Stimulated activated CD4-positive, alpha-beta T cell treated with anti-CD3 and anti-CD28 coated beads, Interleukin-1b, Interleukin-23, amount 100 ng/mL, for 1 hour (primary cell): ENCODE measurements at places on chromosomes 6 and 20.

DNA sequence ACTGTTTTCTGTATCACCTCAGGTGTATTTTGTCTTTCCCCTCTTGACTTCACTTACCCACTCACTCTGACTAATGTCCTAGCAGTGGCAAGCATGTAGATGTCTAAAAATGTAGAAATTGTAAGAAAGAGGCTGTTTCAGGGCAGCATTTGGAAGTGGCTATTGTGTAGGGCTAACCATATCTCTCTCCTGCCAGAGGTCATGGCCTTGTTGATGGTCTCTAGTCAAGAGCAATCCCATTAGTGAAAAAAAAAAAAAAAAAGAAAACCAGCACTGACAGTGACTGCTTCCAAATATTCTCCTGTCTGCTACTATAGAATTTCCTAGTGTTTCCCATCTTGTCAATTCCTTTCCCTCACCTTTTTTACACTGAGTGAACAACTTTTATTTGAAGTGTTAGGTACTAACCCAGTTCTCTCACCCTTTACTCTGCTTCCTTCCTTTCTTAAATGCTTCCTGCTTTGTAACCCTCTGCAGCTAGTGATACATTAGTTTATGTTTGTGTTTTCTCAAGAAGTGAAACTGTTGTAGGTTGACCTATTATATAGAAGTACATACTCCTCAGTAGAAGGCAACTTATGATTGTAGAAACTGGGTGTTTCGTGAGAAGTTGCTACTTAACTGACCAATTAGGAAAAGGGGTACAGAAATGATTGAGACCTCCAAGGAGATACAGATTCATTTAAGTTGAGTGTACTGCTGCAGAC, 174.1 kb upstream of the PTPRK start:
- no peak for DNase-seq

DNA sequence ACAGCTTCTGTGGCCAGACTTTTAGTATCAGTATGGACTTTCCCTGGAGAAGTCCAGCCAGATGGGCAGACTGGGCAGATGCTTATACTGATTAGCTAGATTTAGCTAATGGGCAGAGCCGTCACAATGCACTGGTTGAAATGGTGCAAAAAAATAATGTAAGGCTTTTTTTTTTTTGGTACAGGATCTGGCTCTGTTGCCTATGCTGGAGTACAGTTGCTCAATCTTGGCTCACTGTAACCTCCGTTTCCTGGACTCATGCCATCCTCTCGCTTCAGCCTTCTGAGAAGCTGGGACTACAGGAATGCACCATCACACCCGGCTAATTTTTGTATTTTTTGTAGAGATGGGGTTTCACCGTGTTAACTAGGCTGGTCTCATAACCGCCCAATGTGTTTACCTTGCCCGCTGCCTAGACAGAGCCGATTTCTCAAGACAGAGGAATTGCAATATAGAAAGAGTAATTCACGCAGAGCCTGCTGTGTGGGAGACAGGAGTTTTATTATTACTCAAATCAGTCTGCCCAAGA, 16.4 kb upstream of the KIFC1 start:
- no peak for DNase-seq

DNA sequence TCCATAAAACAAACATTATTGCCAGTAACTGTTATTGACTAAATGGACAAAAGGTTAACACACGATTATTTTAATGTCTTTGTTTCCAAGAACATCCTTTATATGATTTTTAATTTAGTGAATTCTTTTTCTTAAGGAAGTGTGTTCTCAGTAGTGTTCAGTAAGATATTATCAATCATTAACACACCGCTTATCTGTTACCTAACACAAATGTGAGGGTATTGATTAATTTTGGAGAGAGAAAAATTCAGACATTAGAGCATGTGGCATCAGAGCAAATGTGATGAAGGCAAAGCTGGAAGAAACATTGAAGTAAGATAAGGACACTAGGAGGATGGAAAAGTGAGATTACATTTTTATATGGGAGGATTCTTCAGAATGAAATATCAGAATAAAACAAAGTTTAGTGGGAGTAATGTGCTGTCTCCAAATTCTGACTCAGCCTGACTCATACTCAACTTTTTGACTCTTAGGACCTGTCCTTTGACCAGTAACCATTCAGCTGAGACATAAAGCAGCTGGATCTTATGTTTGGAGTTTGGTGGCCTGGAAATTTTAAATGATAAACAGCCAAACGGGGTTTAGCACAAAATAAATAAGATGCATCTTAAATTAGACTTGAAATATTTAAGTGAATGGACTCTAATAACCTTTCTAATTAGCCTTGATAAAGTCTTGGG, 348.6 kb downstream of the CD109 start:
- DNase-seq, result no peak

DNA sequence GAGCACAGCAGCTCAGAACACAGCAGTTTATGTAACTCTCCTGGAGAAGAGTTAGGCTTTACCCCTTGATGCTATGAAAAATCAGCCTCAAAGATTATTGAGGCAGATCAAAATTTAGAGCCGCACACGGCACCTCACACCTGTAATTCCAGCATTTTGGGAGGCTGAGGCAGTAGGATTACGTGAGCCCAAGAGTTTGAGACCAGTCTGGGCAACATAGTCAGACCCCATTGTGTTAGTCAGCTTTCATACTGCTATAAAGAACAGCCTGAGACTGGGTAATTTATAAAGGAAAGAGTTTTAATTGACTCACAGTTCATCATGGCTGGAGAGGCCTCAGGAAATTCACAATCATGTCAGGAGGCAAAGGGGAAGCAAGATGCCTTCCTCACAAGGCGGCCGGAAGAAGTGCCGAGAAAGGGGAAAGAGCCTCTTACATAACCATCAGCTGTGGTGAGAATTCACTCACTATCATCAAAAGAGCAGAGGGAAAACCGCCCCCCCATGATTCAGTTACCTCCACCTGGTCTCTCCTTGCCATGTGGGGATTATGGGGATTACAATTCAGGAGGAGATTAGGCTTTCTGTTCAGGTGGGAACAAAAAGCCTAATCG, 87.7 kb downstream of the SGK1 start:
- no peak for DNase-seq

GRCh38 chr6:145809211-145809610, 5.4 kb downstream of the FBXO30 start:
- no peak for DNase-seq

GRCh38 chr6:169939554-169940164, 188.2 kb downstream of the ERMARD start:
- DNase-seq, result no peak

DNA sequence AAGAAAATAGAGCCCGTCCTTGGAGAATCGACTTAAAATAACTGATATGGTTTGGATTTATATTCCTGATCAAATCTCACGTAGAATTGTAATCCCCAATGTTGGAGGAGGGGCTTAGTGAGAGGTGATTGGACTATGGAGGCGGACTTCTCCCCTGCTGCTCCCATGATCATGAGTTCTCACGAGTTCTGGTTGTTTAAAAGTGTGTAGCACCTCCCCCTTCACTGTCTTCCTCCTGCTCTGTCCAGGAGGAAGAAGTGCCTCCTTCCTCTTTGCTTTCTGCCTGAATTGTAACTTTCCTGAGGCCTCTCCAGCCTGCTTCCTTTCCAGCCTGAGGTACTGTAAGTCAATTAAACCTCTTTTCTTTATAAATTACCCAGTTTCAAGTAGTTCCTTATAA, 529.2 kb downstream of the HAO1 start:
- no peak for DNase-seq

DNA sequence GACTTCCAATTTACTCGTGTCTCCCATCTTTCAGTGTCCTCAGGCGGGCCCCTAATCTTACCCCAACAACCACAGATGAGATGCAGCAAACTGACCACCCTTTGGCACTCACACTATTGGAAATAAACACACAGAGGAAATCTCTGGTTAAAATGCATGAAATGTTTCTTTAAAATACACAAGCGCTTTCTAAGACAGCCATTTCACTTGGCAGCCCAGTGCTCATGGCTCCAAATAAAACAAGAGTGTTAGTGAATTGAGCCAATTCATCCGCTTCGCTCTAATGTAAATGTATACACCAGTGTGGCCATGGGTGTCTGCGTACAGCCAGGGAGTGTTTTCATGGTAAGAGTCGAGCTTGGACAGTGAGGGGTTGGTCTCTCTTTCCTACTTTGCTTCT, 282.9 kb downstream of the CLIC5 start:
- DNase-seq, result no peak

GRCh38 chr6:72911463-72912155, 289.7 kb downstream of the KCNQ5 start:
- DNase-seq, result no peak

- no peak for DNase-seq
These were observed 35.2 kb upstream of the EPHA7 start for GRCh38 chr6:93454533-93454932.

DNA sequence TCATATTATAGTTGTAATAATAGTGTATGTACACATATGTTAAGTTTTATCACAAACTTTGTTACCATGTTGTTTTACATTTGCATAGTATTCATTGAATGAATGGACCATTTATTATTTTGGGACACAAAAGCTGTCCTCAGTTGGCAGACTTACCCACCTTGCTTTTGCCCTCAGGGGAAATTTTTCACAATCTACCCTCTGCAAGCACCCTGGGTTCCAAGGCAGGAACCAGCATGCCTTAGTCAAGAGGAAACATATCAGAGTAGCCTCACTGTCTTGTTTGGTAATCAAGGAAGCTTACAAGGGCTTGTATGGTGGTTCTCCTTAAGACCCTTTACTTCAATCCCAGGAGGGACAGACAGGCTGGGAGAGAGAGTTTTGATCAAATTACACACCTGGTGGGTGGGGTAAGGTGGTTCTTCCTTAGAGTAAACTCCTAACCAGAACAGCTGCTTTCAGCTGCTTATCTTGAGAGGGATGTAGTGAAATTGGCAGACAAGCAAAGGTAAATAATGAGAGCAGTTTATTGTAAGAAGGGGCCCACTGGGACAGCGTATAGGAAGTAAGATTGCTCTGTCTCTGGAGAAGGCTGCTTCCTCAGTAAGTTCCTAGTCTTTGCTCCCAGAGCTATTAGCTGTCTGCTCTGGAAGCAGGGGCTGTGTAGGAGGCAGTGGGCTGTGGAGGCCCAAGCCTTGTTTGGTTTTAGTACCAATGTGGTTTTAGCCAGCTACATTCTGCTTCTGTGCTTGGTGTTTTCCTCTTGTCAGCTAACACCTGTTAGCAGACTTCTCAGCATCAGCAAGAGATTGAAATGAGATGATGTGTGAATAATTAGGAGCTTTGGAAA, 31.1 kb downstream of the BRPF3 start:
- no peak for DNase-seq

DNA sequence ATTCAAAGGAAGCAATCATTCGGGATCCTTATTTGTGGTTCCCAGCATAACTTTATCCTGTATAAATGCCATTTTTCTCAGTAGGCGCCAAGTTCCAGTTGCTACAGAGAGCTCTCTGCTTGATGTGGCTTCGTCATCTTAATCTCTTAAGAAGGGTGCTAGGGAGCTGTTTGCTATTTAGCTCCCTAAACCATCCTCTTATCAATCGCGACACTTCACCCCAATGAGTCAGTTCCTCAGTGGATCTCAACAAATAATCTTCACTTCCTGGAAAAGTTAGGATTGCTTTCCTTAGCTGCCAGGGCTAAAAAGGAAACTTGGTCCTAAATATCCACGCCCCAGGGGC, 1.3 kb upstream of the NKAIN2 start:
- DNase-seq, result no peak

DNA sequence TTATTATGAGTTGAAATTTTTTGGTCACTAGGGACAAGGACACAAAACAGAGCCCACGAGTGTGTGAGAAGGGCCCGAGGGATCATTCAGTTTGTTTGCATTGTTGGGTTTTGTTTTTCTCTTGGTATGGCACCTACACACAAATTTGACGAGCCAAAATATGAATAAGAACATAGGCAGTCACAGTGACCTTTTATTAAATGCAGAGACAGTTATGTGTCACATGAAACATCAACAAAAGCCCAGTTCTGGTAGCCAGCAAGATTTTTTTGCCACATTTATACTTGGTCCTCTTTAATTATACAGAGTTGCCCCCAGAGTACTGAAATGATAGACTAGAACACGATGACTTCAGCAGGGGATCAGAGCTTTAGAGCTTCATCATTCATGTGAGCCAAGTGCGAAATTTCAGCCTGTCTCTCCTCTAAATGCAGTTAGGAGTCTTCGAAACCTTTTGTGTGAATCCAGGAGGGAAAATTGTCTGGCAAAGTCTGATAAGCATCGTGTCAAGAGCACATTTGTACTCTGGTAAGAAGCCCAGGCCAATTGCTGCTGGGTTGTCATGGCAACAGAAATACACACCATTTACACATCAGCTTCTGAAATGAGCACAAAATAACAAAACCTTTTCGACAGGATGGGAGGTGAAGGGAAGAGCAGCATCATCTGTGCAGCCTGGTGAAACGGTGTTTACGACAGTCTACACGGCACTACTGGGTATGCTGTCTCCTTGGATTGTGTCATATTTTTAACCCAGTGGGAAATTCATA, 79.2 kb upstream of the RIPOR2 start:
- no peak for DNase-seq

DNA sequence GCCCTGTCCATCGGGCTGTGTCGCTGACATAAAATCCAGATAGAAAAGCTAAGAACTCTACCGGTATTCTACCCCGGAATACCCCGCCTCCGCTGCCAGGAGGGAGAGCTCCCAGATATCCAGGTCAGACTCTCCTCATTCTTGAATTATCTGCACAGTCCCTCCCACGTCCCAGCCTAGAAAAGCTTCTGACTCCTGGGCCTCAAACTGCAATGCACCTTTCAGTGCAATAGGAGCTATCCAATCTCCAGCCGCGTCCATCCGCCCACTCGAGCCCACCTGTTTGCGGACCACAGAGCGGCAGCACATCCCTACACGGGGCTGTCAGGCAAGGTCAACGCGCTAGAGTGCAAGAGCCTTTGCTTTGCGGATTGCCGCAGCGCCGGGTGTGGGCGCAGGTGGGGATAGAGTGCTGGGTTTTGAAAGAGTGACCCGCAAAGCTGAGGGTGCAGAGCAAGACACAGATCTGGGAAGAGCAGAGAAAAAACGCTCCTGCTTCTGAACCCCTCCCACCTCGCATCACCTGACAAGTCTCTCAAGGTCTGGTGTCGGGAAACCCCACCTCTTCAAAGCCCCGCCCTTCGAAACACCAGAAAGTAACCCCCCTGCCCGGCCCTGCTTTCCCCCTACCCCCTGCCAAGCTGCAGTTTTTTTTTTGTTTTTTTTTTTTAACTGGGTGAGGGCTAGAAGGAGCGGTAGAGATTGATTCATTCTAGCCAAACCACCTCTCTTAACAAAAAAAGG, 1.3 kb downstream of the TAPBP start:
- peak; percentile 56 for DNase-seq

- DNase-seq, result no peak
These were observed 203.1 kb downstream of the UBE3D start for GRCh38 chr6:82862543-82862942.

- no peak for DNase-seq
These were observed 13.6 kb downstream of the NHSL1 start for GRCh38 chr6:138485586-138486248.
